Left cardiac atrium (tissue), 4 donors: ENCODE measurements at places on chromosomes 4 and X. TPM values are rescaled to one million over a fixed set of nuclear protein-coding genes. Genes with fewer than 3 reads are reported as not detected.

Gene CENPU
- total RNA-seq = 1.1 TPM

Gene IL1RAPL1
- total RNA-seq = 1.6 TPM

Gene SERPINA7
- not detected for total RNA-seq

DNA sequence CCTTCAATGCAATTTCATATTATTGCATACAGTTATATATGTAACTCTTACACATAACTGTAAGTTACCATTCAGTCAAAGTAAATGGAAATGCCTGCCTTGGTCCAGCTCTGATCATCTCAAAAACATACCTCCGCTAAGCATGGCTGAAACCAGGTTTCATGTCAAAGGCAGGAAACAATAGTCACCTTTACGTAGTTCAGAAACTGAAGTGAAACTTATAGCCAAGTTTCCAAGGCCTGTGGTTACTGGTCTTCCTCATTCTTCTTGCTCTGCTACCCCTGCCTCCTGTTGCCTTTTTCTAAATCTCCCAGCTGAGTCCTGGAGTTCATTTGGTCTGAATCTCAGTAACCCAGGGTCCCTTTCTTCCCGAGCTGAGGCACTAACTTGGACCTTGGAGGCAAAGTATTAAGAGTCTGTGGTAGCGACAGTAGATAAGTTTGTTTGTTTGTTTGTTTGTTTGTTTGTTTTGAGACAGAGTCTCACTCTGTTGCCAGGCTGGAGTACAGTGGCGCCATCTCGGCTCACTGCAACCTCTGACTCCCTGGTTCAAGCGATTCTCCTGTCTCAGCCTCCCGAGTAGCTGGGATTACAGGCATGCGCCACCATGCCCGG is 30.8 kb downstream of the DAPP1 start:
- DNase-seq = no peak

Gene KIT
- total RNA-seq = 2.3 TPM

GRCh38 chrX:65720381-65720964 is 53.0 kb downstream of the MSN start:
- DNase-seq = no peak

Gene FMR1NB
- total RNA-seq = not detected

GRCh38 chr4:183675625-183676024 is 16.5 kb downstream of the TRAPPC11 start:
- DNase-seq = no peak

Gene CSN1S1
- 3.2 TPM for total RNA-seq
